CD14-positive monocyte (primary cell): ENCODE measurements at places on chromosomes 4 and X. TPM values are rescaled to one million over a fixed set of nuclear protein-coding genes. Genes with fewer than 3 reads are reported as not detected.

The PCDH19 gene
- polyA plus RNA-seq = not detected

The ELF4 gene
- polyA plus RNA-seq = 10.4 TPM

The SULT1E1 gene
- polyA plus RNA-seq = not detected

GRCh38 chrX:129762448-129762847, 17.3 kb upstream of the SASH3 start:
- no peak for DNase-seq

DNA sequence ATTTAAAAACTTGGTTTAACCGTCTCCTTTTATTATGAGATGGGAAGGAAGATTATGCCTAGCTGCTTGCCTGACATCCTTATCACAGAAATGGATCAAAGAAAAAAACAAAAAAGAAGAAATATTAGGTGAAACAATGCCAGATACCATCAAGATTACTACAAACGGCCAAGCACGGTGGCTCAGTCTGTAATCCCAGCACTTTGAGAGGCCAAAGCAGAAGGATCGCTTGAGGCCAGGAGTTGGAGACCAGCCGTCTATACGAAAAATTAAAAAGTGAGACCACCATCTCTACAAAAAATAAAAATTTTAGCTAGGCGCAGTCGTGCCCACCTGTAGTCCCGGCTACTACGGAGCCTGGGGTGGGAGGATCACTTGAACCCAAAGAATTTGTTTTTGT, 2.3 kb downstream of the FRYL start:
- no peak for DNase-seq

The PNMA6F gene
- polyA plus RNA-seq = not detected

GRCh38 chr4:103400405-103400804, 202.3 kb upstream of the CENPE start:
- no peak for DNase-seq

- DNase-seq = no peak
Measured at GRCh38 chr4:127775843-127776242, 6.3 kb upstream of the HSPA4L start.

GRCh38 chr4:17788956-17789355, 7.5 kb upstream of the FAM184B start:
- DNase-seq = no peak

DNA sequence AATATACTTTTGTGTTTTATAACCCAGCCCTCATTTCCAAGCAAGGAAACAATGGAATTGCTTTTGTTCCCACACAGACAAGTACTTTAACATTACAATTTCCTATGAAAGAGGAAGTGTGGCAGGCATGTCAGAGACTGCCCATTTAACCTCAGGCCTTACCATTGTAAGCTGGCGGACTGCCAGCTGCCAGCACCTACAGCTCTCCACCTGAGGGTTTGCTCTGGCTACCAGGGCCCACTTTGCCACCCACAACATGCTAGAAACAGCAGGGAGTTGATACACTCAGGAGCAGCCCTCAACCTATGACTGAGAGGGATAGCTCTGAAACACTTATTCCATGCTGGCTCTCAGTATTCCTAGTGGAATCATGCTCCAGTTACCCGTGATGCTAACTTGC, 152.3 kb upstream of the PRDX4 start:
- no peak for DNase-seq

GRCh38 chrX:38919202-38919601, 117.9 kb downstream of the MID1IP1 start:
- DNase-seq = no peak

DNA sequence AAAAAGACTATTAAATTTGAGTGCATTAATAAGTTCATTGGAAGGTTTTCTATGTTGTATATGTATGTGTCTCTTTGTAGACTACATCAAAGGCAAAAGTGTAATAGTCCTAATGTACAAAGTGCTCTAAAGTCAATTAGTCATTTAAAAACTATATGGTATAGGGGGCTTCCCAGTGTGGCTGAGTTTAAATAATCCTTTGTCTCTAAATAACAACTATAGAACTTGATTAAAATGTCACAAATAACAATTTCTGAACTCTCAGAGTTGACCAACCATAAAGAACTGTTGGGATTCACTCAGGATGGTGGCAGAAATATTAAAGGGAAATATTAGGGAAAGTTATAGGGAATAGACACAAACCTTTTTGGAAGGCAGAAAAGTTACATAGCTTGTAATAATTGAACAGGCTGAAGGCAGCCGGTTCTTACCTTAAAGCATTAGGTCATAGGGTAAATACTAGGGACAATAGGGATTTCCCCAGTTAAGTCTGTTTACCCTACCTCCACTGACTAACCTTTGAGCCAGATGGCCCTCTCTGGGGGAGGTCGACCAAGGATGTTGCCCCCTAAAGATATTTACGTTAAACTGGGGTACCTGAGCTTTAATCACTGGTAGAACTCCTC, 1054.2 kb downstream of the ARAP2 start:
- no peak for DNase-seq

- no peak for DNase-seq
Measured at GRCh38 chrX:20654596-20655106, 387.9 kb upstream of the RPS6KA3 start.

- DNase-seq = no peak
Measured at GRCh38 chr4:84958434-84958833, 8.1 kb downstream of the WDFY3 start.

DNA sequence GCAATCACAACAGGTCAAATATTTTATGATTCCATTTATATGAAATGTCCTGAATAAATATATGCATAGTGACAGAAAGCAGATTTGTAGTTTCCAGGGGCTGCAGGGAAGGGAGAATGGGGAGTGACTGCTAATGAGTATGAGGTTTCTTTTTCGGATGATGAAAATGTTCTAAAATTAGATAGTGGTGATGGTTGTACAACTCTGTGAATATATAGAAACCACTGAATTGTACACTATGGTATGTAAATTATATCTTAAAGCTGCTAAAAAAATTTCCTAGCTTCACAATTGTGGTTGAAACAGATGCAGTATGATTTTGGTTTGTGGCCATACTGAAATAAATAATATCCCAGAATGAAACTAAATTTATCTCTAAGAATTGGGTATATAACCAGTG, 12.9 kb upstream of the IL2 start:
- DNase-seq = no peak

The MXRA5 gene
- not detected for polyA plus RNA-seq

The CXCL3 gene
- 2.5 TPM for polyA plus RNA-seq
